Memory B cell (primary cell): ENCODE measurements at places on chromosomes 12 and 14.

DNA sequence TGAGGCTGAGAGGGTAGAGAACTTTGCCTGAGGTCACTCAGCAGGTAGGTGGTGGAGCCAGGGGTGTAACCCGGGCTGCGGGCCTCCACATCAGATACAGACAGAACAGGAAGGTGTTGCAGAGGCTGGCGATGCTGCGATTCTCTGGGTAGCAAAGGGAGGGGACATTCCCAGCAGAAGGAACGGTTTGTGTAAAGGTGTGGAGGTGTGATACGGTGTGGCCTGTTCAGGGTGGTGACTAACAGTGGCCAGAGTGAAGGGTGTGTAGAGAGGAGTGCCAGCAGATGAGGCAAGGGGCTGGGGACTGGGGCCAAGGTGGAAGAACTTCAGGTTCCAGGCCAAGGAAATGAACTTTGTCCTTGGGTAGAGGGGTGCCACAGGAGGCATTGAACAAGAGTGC, 18.2 kb upstream of the FAIM2 start:
- no peak for DNase-seq

- no peak for DNase-seq
Observed at GRCh38 chr12:118494776-118495175, 118.4 kb downstream of the SUDS3 start.

DNA sequence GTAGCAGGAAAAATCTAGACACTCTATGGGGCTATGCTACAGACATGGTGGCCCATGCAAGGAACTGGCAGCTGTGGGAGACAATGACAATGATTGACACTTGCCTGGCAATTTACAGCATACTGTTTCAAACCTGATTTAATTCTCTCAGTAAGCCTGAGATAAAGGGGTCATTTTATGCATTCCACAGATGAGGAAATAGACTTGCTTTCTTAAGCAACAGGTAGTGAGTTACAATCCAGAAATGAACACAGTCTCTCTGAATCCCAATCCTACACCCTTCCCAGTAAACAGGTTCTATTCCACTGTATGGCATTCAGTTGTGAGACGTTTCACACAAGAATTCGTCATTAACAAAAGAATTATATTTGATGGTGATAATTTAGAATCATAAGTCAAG, 15.5 kb upstream of the PCNX1 start:
- no peak for DNase-seq

DNA sequence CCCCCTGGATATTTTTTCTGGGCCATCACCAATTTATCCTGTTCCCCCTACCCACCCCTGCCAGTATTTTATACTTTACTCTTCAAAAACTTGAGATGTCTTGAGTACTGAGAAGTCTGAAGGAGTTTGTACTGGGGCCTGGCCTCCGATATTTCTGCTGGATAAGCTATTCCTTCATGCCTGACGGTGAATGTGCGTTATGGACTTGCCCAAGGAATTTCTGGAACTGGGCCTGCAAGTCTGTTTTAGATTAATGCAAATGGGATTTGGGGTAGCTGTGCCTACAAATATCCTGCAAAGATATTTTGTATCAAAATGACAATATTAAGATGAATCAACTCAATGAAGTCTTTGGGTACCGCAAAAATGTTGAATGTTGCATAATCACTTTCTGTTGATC, at the start of gene PTCSC3:
PTCSC3 (minus strand) TSS at position 199 of the 400 bp plus-strand sequence.
- DNase-seq: no peak

GRCh38 chr14:96247031-96247430, 9.0 kb upstream of the BDKRB1 start:
- DNase-seq: no peak

DNA sequence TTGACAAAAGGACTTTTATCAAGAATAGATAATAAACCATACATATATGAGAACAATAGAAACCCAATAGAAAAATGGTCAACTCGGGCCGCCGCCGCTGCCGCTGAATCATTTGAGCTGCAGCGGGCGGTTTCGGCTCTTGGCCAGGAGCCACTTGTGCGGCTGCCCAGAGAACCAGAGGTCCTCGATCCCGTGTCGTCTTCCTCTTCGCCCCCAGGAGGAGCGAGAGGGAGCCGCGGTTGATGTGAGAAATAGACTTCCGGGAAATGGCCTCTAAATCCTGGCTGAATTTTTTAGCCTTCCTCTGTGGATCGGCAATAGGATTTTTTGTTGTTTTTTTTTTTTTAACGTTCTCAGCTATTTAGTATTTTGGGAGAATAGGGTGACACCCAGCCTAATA, 44.8 kb downstream of the CPSF6 start:
- DNase-seq: no peak

DNA sequence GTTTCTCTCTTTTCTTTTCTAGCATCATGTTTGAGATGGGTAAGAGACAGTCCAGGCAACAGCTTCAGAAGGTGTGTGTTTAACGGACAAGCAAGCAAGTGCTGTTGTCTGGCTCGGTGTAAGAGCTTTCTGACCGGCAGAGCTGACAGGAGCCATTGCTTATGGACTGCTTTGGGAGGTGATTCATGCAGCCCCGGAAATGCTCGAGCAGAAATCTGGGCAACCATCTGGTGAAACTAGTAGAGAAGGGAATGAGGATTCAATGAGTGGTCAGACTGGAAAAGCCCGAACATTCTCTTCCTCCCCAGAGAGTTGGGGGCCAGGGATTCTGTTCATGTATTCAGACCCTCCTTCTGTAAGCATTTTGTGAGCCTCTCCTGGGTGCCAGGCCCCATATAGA, 24.4 kb downstream of the TUNAR start:
- DNase-seq: no peak

- DNase-seq: no peak
Observed at GRCh38 chr12:27453421-27453820, 6.9 kb downstream of the SMCO2 start.

GRCh38 chr14:100741966-100742365, 15.3 kb downstream of the DLK1 start:
- no peak for DNase-seq

DNA sequence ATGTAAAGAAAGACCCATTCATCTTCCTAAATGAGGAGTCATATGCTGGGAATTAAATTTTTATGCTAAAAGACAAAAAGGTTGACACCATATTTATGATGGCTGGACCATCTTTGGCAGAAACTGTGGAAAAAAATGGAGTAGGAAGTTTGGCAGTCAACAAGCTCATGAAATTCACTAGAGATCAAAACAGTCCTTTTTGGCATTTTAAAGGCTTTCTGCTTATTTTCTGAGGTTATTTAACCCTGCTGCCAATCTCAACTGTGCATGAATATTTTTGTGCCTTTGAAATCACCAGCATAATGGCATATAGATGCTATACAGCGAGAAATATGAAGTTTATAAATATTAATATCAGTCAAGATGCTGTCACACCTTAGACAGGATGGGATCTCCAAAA, 399.5 kb downstream of the PDZRN4 start:
- no peak for DNase-seq

DNA sequence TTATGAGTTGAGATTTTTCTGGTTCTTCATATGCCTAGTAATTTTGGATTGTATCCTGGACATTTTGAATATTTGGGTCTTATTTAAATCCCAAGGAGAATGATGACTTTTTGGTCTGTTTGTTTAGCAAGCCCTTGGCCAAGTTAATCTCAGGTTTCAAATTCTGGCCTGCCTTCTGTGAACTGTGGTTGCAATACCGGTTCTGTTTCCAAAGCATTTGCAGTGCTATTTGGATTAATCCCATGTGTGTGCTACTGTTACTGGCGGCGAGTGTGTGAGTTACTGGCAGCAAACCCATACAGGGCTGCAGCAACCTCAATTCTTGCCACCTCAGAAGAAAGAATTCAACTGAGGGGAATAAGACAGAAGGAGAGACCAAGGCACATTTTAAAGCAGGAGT, 51.1 kb downstream of the TMEM260 start:
- DNase-seq: no peak

DNA sequence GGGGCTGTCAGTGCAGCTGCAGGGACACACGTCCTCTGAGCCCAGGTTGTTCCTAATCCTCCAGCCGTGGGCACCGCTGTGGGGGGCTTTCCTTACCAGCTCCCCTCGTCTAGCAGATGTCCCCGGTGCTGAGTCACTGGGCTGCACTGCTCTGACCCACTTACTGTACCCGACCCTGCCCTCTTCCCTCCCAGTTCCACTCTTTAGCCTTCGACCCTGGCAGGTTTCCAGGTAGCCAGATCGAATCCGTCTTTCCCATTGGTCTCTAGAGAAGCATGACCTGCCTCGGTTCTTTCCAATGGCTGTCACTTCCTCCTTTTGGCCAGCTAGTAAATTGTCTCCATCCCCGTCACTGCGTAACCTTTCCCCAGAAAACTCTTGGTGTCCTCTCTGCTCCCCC, 48.4 kb downstream of the ELK3 start:
- DNase-seq: no peak

DNA sequence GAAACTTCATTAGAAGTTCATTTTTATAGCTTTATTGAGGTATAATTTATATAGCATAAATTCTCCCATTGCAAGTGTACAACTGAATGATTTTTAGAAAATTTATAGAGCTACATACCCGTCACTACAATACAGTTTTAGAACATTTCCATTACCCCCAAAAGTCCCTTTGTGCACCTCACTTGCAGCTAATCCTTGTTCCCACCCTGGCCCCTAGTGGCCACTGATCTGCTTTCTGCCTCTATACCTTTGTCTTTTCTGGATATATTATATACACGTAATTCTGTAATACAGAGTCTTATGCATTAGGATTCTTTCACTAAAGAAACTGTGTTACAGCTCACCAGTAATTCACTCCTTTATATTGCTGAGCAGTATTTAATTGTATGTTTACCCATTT, 145.1 kb upstream of the DIO2 start:
- DNase-seq: no peak

GRCh38 chr12:80219345-80219744, 120.0 kb downstream of the OTOGL start:
- no peak for DNase-seq

GRCh38 chr12:46377678-46378077, 5.1 kb upstream of the SLC38A2 start:
- no peak for DNase-seq

DNA sequence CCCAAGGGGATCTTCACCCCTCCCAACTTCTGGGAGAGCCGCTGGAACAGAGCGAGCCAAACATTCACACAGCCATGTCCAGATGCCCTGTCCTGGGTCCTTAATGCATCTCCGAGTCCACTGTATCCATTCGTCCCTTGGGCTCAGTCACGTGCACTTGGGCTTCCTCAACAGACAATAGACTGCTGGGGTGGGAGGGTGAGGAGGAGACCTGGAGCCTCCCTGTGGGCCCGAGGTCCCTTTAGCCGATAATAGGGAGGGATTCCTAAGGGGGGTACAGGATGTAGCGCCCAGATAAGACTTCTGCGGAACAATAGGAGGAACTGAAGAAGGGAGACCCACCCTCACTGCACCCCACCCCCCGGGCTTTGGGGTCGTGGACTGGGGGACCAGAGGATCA, 6.7 kb downstream of the ARHGEF25 start:
- no peak for DNase-seq
